Natural killer cell (primary cell): ENCODE measurements at places on chromosomes 4 and X.
A peak's percentile ranks its signal among the peaks of the same experiment; 100 is the strongest.

DNA sequence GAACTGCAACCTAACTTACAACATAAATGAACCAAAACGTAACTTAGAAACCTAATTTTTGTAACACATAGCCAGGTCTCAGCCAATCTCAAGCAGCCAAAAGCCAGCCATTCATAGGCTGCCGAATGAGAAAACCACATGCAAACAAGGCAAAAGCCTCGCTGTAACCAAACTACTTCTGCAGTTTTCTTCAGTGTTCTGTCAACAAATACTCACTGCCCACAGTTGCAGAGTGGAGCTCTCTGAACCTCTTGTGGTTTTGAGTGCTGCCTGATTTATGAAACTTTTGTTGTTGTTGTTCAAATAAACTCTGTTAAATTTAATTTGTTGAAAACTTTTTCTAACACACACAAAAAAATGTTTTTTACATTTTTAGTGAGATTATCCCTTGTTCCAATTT lies 251.2 kb downstream of the PAPSS1 start:
- no peak for DNase-seq

DNA sequence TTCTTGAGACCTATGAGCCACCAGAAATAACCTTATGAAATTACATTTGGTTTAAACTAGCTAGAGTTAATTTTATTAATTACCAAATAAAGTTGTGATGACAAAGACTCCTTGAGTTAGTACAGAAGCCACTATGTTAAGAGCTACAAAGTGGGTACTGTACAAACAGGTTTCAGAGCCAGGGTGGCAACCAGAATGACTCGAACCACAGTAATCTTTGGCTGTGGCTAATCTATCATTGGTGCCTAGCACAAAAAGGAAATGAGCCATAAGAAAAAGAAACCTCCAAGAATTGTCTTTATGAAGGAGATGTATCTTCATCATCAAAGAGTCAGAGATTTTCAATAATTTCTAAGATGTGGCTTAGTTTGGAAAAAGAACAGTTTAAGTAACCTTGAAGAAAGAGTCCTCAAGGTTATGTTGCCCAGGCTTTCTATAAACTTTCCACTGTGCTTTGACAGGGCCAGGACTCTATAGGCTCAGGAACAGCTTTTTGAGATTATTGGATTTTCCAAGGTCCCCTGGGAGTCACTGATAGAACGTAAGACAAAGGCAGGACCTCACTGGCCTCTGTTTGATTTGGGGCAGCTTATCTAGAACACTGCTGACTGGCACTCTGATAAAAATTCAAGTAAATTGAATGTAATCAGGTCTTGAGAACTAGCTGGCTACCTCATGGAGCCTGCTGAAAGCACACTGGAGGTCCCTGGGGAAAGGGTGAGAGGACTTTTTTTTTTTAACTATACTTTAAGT lies 777.7 kb downstream of the STIM2 start:
- no peak for DNase-seq

DNA sequence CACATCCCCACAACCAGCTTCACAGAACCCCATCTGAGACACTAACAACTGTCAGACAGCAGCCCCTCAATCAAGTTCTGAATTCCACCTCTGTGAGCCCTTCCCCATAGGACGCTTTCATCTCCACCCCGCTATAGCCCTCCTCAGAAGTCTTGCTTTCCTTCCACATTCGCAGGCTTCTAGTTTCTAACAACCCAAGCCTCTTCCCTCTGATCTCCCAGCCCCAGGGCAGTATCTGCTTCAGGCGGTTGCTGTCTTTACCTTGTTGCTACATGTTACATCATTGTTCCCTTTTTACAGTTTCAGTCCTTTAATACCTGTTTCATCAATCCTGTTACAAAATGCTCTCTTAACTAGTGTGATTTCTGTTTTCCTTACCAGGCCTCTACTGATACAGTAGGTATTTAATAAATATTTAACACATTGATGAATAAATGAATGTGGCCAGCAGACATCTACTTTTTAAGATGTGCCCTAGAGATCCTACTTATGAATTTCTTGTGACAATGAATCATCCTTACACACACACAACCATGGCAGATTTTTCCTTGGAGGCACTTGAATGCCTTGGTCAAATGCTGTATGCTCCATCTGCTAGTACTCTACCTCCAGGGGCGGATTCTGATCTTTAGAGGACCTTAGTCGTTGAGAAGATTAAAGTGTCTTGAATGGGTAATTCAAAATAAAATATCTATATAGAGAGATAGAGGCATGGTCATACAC lies 164.7 kb upstream of the SLIT2 start:
- DNase-seq, result no peak

GRCh38 chrX:47380268-47380667 lies 9.9 kb downstream of the ZNF157 start:
- peak; percentile 29 for DNase-seq

GRCh38 chr4:94931626-94932025 lies 173.9 kb downstream of the BMPR1B start:
- DNase-seq, result no peak

GRCh38 chr4:9703391-9703790 lies 78.0 kb upstream of the DRD5 start:
- peak; percentile 59 for DNase-seq
